ENCODE measurements at places on chromosomes 4 and X.

DNA sequence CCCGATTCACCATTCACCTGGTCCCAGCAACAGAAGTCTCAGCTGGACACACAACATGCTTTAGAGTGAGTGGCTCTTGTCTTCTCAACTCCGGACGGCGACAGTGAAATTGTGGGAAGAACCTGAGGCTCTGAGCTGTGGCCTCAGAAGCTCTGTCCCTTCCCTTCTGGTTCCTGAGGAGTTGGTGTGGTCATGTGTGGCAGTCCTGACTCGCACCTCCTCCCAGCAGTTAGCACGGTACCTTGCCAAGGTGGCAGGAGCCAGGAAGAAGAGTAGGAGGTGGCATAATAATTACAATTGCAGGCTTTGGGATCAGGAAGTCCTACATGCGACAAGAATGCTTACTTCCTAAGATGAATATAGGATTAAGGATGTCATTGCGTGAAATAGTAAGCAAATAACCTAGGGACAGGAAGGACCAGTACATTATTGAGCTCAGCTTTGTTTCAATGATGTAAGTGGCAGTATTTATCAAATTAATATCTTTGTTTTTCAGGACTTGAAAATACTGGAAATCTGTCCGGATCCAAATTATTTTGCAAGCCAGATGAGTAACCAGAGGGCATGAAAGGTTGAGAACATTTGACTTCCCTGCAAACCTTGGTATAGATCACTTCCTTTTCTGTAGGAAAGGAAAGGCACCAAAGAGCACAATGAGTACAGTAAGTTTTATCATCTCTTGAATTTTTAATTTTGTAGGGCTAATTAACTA lies 21.1 kb downstream of the RNF4 start:
- no peak for DNase-seq

- DNase-seq = no peak
These were observed 23.3 kb upstream of the NPNT start for GRCh38 chr4:105871997-105872396.

GRCh38 chr4:76214177-76214675 lies 602 bp upstream of the SCARB2 start:
- no peak for DNase-seq

- DNase-seq = no peak
These were observed 236.2 kb downstream of the FRAS1 start for GRCh38 chr4:78293348-78293747.

DNA sequence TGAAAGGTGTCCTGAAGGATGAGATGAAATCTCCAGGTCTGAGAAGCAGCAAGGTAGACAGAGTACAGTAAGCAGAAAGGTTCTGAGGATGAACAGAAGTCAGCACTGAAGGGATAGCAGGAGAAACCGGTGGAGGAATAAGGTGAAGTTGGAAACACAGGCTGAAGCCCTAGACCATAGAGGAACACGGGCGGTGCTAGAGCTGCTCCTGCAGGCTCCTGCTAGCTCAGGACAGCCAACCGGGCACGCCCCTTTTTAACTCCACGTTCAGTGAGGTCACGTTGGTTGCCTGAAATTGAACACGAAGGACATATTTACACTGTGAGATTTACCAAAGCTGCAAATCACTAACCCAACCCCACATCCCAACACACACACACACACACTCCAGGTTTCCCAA lies 1886.4 kb upstream of the AGA start:
- no peak for DNase-seq

DNA sequence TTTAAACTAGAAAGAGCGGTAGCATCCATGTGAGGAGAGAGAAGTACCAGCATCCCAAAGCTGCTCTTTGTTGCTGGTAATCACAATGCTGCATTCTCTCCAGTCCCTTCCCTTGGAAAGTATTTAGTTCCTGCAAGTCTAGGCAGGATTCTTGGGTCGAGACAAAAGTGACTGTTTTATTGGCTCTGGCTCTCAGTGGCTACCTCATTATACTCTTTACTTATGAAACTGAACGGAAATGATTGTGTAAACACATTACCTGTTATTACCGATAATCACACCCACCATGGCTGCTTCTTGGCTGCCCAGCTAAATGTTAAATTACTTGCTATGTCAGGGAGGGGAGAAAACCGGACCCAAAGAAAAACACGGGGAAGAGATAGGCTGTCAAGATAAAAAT lies 26.2 kb downstream of the ATXN3L start:
- DNase-seq = no peak
